ENCODE measurements at places on chromosomes 6 and 20.

- DNase-seq: peak; percentile 94
Observed at GRCh38 chr6:113825781-113826180, 31.4 kb upstream of the MARCKS start.

GRCh38 chr6:55445648-55446204 lies 118.5 kb downstream of the GFRAL start:
- peak; percentile 60 for DNase-seq

DNA sequence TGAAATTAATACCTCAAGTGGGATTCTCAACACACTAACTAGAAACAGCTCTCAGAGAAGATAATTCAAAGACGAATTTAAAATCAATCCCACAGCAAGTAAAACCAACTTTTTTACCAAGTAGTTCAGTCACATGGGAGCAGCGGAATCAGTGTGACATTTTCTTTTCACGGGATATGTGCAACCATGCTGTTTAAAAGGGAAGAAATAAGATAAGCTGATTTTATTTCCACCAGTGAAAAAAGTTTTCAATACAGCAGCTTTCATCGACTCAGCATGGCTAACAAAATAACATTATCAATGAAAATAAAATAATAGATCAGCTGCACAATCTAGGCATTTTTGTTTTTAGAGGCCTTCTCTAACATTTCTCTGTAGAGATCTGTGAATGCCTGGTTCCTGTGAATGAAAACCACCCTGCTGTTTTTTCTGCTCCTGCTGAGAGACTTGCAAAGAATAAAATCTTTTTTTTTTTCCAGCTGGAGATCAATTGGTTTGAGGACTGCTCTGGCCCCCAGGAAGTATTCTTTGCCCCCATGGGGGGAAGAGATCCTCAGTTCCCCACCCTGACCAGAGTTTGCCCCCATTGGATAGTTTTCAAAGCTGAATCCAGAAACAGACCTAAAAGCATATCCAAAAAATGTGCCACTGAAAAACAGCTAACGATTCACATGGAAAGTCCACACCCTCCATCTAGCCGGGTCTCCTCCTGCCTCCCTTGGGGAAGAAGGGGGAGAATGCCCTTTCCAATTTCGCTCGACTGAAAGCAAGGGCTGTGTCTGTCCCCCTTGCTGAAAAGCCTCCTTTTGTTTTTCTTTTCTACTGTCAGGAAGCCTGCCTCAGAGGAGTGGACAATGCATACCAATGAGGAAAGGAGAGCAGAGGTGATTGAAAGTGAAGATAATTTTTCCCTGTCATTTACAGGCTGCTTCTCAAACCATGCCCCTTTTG lies 317.6 kb downstream of the PRKN start:
- peak; percentile 12 for DNase-seq

DNA sequence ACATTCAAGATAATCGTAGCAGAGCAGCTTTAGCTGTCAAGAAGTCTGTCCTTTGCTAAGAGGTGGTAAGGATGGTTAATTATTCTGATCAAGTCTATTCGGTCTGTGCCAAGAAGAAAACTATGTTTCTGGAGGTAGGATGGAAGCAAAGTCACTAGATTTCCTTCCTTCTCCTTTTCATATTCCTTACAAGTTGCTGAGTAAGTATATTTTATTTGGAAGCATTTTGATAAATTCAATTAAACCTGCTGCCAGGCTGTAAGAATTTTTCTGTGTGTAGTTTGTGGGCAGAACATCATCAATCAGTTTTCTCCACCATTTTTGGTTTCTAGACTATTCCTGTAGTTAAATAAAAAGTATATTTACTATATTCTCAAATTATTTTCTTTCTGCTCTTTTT lies 311.3 kb downstream of the PRKN start:
- no peak for DNase-seq

DNA sequence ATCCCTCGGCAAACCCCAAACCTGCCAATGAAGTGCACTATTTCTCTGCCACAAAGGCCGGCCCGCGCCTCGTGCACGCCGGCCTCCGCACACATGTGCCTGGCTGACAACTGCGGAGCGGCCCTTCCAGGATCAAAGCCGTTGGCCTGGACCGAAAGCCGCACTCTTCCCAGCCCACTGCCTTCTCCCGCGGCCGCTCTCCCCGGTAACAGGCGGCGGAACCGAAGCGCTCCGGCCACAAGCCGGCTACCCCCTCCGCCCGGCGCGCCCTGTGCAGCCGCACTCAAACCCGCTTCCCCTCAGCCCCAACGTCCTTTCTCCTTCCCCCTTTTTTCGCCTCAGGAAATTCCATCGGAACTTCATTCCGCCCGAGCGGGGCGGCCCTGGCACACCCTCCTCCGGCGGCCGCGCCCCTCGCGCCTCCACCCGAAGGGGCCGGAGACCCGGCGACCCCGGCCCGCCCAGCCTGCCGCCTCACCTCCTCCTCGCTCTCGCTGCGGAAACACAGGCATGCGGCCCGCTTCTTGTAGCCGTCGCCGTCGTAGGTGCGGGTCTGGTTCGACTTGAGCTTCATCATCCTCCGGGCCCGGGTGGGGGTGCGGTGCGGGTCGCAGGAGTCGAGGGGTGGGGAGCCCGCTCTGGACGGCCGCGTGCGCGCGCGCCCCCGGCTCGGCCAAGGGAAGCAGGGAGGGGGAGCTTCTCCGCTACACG lies 528 bp downstream of the NUDT3 start:
- peak; percentile 55 for DNase-seq

- DNase-seq: no peak
Observed at GRCh38 chr6:110326057-110326456, 32.1 kb downstream of the METTL24 start.

- DNase-seq: no peak
Observed at GRCh38 chr6:104809116-104809515, 50.6 kb downstream of the HACE1 start.

- peak; percentile 42 for DNase-seq
Observed at GRCh38 chr6:149964308-149965193, 808 bp downstream of the ULBP1 start.

GRCh38 chr6:423799-424345 lies 32.3 kb downstream of the IRF4 start:
- no peak for DNase-seq

DNA sequence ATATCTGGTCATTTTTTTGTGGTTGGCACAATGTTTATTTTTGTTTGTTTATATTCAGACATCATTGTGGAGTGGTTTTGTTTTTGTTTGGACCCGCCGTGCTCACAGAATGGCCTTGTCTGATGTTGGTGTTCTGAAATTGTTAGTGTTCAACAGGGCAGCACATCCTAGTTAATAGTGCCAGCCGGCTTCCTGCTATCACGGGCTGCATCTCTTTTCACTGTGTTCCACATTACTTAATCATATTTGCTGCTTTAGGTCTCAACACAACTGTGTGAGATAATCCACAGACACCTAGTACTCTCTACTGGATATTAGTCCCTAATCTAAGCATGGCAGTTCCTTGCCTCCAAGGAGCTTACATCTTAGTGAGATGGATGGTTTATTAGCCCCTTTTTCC lies 2.8 kb upstream of the EIF2S2 start:
- DNase-seq: no peak

GRCh38 chr6:167134448-167135328 lies 11.8 kb downstream of the CCR6 start:
- DNase-seq: no peak

GRCh38 chr20:19047040-19047950 lies 165.1 kb upstream of the SLC24A3 start:
- DNase-seq: no peak

DNA sequence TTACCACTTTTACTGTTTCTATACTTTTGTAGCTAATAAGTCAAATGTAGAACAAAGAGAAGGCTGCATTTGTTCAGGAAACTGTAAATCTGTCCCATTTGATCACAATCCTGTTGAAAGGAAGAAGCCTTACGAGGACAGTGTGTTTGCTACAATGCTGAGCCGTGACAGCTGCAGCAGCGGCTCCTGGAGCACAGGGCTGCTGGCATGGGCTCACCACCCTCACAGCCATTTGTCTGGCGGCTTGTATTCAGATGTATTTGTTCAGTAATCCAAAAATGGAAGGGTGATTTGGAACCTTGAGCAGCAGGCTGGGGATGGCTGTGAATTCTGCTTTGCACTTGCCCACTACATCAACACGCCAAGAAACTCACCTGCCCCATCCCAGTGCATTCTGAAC lies 5.7 kb downstream of the TUBB2A start:
- DNase-seq: no peak

DNA sequence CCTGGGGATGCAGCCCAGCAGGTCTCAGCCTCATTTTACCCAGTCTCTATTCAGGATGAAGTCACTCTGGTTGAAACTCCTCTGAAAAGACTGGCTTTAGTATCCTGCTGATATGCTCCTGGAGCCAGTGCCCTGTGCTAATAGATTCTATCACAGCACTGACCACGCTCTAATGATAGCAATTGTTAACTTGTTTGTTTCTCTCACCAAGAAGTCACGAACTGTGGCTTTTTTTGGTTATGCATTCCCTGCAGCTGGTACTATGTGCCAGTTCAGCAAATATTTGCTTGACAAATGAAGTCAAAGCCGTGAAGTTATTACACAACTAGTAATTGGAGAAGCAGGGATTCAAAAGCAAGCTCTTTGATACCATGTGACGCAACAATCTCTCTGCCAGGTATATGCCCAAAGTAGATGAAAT lies 754.6 kb downstream of the KIF16B start:
- DNase-seq: no peak

- DNase-seq: no peak
Observed at GRCh38 chr20:10837901-10838300, 164.1 kb upstream of the JAG1 start.

DNA sequence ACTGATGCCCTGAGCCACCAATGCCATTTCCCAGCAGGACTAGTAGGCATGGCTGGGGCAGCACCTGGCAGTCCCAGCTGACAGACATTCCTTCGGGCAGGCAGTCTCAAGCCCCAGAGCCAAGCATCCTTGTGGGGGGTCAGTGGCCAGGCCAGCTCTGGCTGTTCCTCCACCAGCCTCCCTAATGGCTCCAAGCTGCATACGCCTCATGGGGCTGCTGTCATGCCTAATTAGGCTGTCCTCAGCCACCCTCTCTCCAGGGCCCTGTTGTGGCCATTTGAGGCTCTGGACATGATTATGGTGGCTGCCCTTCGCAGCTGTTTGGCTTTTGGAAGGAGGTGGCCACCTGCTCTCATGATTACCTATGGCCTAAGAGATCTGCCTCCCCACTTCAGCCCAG lies 79.4 kb downstream of the DLGAP4 start:
- no peak for DNase-seq

- peak; percentile 42 for DNase-seq
Observed at GRCh38 chr6:72784071-72784470, 162.2 kb downstream of the KCNQ5 start.

GRCh38 chr6:152146385-152146784 lies 338.9 kb downstream of the ESR1 start:
- peak; percentile 79 for DNase-seq

GRCh38 chr6:165511807-165512206 lies 151.2 kb downstream of the PDE10A start:
- no peak for DNase-seq

DNA sequence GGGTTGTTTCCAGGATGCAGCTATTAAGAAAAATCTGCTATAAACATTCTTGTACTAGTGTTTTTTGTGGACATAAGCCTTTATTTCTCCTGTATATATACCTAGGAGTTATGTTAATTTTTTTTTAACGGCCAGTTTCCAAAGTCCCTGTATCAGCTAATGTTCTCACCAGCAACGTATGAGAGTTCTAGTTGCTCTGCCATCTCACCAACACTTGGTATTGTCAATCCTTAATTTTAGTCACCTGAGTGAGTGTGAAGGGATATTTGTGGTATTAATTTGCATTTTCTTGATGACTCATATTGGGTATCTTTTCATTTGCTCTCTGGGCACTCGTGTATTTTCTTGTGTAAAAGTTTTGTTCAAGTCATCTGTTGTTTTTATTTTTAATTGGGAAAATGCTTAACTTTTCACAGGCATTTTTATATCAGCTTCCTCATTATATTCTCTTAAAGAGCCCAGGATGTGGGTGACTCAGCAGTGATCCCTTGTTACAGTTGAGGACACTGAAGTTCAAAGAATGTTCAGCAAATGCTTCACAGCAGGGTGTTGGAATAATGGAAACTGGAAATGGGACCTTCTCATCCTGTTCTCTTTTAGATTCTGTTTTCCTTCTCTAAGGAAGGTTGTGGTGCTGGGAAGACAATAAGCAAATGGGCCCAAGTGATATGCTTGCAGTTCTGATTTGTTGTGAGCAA lies 211.7 kb upstream of the PRND start:
- DNase-seq: peak; percentile 74

DNA sequence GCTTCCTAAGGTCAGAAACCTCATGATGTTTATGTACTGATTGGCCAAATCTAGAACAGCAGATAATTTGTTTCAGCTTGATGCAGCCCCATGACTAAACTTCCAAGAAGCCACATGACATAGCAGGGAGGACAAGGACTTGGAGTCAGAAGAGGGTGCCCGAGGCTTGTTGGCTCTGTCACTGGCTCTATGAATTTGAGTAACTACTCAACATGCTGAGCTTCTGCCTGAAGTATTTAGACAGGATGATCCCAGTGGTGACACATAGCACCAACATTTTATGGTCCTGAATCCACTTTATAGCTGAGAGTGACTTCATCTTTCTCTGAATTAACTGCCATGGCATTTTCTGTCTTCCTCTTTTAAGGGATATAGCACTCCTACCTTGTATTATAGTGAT lies 13.5 kb upstream of the TBX18 start:
- DNase-seq: peak; percentile 20

- DNase-seq: no peak
Observed at GRCh38 chr6:39173270-39173669, 56.0 kb downstream of the KCNK5 start.

- no peak for DNase-seq
Observed at GRCh38 chr20:9119776-9120175, 50.9 kb downstream of the PLCB4 start.
